NCI-H1048 (cell line): ENCODE measurements at places on chromosomes 2 and 18.

DNA sequence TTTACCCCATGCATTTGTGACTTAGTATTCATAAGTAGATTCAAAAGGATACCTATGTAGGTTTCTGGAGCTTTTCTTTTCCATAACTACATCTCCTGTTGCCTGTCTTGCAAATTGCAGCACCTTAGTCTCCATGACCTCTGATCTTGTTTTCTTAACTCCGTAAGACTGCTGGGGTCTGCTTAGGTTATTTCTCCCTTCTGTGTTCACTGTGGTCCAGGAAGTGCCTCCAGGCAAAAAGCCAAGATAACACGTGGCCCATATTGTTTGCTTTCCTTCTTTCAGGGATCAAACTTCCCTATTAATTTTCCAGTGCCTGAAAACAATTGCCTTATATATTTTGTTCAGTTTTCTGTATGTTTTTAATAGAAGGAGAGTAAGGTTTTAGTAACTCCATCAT, 86.4 kb downstream of the GCA start:
- DNase-seq: no peak

GRCh38 chr18:49611316-49611715, 49.5 kb downstream of the LIPG start:
- DNase-seq: no peak

- no peak for DNase-seq
These were observed 56.8 kb downstream of the RNF144A start for GRCh38 chr2:6973895-6974545.

- DNase-seq: no peak
These were observed 35.9 kb downstream of the ADI1 start for GRCh38 chr2:3483227-3483985.

DNA sequence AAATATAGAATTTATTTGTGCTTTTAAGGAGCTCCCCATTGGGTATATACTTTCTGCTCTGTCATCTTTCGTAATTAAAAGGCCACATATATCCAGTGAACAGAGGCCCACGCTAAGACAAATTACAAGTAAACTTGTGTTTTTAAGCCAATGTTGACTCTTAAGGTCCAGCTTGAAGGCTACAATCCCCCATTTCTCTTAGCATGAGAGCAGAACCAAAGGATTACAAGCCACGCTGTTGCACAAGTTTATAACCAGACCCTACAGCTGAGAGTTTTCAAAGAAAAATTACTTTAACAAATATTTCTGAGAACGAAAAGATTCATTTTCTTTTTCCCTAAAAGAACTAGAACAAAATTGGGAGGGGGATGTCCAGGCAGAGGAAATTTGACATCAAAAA, 471.0 kb downstream of the TXNL1 start:
- DNase-seq: no peak

DNA sequence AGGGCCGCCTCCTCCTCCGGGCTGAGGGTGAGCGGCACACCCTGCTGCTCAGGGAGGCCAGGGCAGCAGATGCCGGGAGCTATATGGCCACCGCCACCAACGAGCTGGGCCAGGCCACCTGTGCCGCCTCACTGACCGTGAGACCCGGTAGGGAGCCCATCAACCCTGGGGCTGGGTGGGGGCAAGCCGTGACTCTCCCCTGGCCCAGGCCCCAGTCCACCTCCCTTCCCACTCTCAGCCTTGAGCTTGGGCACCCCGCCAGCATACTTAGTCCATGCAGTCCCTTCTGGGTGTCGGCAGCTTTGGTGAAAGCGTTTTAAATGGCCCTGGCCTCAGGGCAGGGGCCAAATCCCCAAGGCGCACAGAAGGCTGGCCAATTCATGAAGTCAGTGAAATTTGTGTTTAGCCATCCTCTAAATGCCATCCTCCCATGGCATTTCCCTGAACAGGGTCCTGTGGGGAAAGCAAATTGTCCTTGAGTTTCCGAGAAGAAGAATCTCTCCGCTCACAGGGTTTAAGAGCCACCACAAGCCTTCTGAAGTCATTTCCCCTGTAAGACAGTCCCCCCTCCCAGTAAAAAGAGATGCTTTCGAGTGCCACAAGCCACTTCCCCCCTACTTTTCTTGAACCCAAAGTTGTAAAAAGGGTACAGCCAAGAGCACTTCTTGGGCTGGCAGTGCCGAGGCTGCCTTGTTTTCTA, 17.2 kb downstream of the SPEG start:
- no peak for DNase-seq
